ENCODE measurements at places on chromosomes 5 and 9. TPM values are rescaled to one million over a fixed set of nuclear protein-coding genes. Genes with fewer than 3 reads are reported as not detected.

Gene SLC25A48
- not detected for total RNA-seq

Gene CNTNAP3
- total RNA-seq, result not detected

Gene PIP5K1B
- 0.42 TPM for total RNA-seq

Gene OR2V1
- not detected for total RNA-seq

Gene CD72
- 2.9 TPM for total RNA-seq

Gene NCBP1
- 33.9 TPM for total RNA-seq

Gene SMIM15
- 45.8 TPM for total RNA-seq

Gene JAKMIP2
- total RNA-seq, result 0.17 TPM

Gene SETX
- total RNA-seq, result 26.4 TPM

Gene IFNA13
- not detected for total RNA-seq

Gene MEF2C
- not detected for total RNA-seq

Gene PCDHB12
- total RNA-seq, result not detected

Gene TMEM215
- not detected for total RNA-seq

Gene VDAC1
- 513 TPM for total RNA-seq

All from activated naive CD4-positive, alpha-beta T cell treated with anti-CD3 and anti-CD28 coated beads for 36 hours (primary cell).